ENCODE measurements at places on chromosomes 4 and X. TPM values are rescaled to one million over a fixed set of nuclear protein-coding genes. Genes with fewer than 3 reads are reported as not detected.

Gene GAB1
- polyA plus RNA-seq, result 69.2 TPM

Gene ZFP92
- polyA plus RNA-seq, result 5.0 TPM

DNA sequence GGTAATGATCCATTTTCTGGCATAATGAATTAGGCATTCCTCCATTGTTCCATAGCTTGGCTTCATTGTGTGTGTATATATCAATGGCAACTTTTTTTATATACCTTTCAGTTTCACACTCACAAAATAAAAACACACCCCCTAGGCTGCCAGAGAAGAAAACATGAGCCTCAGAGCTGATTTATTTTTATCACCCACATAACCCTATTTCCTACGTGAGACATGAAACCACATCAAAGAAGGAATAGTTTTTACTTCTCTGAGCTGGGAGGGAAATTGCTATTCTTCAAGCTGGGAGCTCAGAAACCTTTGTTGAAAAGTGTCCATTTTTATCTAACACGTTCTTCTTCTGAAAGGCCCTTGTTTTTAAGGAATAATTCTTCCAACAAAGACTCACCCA, 126.7 kb upstream of the RAI2 start:
- no peak for DNase-seq

DNA sequence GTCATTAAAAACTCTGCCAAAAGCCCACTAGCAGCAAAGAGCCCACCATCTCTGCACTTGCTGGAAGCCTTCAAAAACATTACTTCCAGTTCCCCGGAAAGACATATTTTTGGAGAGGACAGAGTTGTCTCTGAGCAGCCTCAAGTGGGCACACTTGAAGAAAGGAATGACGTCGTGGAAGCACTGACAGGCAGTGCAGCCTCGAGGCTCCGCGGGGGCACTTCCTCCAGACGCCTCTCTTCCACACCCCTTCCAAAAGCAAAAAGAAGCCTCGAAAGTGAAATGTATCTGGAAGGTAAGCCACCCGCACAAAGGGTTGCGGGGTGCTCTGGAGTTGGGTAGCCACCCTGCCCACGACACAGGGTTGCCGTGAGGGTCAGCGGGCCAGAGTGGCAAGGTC, 25.9 kb downstream of the OFD1 start:
- DNase-seq, result no peak
